ENCODE measurements at places on chromosomes 6 and 20. TPM values are rescaled to one million over a fixed set of nuclear protein-coding genes. Genes with fewer than 3 reads are reported as not detected.

Gene ZNF391
- polyA plus RNA-seq: 0.72 TPM

Gene RBBP8NL
- not detected for polyA plus RNA-seq

Gene FOXC1
- 7.2 TPM for polyA plus RNA-seq

Gene MAP3K7
- 10.8 TPM for polyA plus RNA-seq

Gene BMP5
- polyA plus RNA-seq: 1.6 TPM

Gene HLA-DQA1
- 6.0 TPM for polyA plus RNA-seq

Gene STMND1
- not detected for polyA plus RNA-seq

Gene NKX2-4
- not detected for polyA plus RNA-seq

Gene SLC22A7
- polyA plus RNA-seq: not detected

Gene GRM1
- 0.02 TPM for polyA plus RNA-seq

Gene CLPSL1
- polyA plus RNA-seq: not detected

Gene NHLRC1
- 2.1 TPM for polyA plus RNA-seq

Gene KHDC1L
- polyA plus RNA-seq: not detected

Gene RAET1E
- polyA plus RNA-seq: 0.41 TPM

Gene EDN1
- 4.2 TPM for polyA plus RNA-seq

Gene SLC22A16
- polyA plus RNA-seq: not detected

Gene ZNF341
- polyA plus RNA-seq: 2.0 TPM

Gene ACTL10
- polyA plus RNA-seq: 0.27 TPM

Gene POFUT1
- 16.6 TPM for polyA plus RNA-seq

Gene PCNA
- 41.4 TPM for polyA plus RNA-seq

Gene SCUBE3
- polyA plus RNA-seq: 0.38 TPM

Gene HCRTR2
- 0.16 TPM for polyA plus RNA-seq
